ENCODE measurements at places on chromosomes 3 and 15.
A peak's percentile ranks its signal among the peaks of the same experiment; 100 is the strongest.

DNA sequence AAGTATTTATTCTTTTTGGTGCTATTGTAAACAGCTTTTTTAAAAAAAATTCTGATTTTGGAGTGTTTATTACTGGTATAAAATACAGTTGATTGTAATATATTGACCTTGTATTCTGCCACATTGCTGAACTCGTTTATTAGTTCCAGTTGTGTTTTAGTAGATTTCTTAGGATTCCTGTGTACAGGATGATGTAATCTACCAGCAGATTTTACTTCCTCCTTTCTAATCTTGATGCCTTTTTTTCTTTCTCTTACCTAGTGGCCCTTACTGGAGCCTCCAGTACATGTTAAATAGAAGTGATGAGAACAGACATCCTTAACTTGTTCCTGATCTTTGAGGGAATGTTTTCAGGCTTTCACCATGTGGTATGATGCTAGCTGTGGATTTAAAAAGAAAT, 70.4 kb upstream of the KY start:
- DNase-seq: no peak

- no peak for DNase-seq
These were observed 113.4 kb downstream of the UNC13C start for GRCh38 chr15:54091651-54092050.

DNA sequence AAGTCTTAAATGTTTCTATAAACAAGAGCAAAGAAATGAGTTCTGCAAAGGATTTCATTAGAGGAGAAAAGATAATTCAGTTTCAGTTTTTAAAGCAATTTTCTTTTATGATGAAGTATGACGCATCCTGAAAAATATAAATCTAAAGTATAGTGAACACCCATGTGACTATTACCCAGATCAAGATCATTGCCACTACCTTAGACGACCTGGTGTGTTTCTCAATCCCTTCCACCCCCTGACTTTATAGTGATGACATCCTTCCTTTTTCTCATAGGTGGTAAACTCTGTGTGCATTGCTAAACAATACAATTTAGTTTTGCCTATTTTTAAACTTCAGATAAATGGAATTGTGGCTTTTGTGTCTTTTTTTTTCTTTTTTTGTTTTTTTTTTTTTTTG, 8.4 kb downstream of the STT3B start:
- DNase-seq: no peak

DNA sequence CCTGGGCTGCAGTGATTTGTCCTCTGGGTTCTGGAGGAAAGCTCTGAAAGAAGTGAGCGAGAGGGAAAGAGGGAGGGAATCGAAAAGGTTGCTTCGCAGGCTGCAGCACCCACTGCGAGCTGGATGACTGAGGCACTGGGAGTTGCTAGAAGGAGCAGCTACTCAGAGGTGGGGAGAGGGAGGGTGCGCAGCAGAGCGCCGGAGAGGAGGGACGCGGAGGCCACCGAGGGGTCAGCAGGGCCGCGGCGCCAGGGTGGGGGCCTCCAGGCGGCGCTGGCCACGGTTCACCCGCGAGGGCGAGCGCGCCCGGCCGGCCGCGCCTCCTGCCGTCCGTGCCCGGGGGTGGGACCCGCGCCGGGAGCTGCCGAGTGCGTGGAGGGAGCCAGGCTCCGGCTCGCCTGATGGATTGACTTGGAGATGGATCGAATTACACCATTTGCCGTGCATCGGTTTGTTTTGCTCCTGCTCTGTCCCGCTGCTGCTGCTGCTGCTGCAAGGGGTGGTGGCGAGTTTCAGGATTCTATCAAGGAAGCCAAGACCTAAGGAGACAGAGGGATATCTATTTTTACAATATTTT, at the start of gene SEMA6D:
Gene SEMA6D (plus strand): TSS at position 470 of the 577 bp plus-strand sequence. CDS start 42,294 bp downstream, outside the sequence.
- DNase-seq: peak; percentile 15

GRCh38 chr3:133452641-133453319, 52.9 kb downstream of the BFSP2 start:
- no peak for DNase-seq

GRCh38 chr3:52434491-52435115, 10.3 kb downstream of the SEMA3G start:
- no peak for DNase-seq

DNA sequence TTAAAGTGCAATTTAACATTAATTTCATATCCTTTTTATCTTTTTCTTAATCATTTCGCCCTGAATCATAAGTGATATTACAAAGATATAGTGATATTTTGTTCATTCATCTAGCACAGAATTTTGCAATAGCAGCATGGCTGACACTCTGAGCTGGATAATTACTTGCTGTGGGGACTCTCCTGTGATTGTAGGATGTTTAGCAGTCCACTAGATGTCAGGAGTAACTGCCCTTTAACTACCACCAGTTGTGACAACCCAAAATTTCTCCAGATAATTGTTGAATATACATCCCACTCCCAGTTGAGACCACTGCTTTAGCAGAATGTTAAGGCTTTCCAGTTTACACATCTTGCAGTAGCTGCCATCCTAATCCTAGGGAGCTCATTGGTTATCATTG, 196.8 kb upstream of the MBNL1 start:
- DNase-seq: no peak

GRCh38 chr3:52403955-52404354, 40.9 kb downstream of the SEMA3G start:
- no peak for DNase-seq

- DNase-seq: no peak
These were observed 18.8 kb downstream of the PPP1R2 start for GRCh38 chr3:195524171-195524896.

DNA sequence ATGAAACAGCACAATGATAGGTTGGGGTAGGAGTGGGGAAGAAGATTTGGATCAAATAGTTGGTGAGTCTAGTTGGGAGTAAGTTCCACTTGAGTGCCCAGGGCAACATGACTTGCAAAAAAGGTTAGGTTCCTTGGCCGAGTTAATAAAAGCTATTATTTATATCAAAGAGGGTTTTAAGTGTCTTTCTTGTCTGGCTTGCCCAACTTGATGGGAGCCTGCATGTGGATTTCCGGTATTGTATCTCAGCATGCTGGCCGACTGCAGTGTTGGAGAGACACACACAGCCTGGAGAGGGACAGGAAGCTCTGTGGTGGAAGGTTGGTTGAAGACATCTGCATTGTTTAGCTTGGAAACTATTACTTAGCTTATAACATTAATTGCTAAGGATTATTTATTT, 449.5 kb upstream of the TBL1XR1 start:
- no peak for DNase-seq

DNA sequence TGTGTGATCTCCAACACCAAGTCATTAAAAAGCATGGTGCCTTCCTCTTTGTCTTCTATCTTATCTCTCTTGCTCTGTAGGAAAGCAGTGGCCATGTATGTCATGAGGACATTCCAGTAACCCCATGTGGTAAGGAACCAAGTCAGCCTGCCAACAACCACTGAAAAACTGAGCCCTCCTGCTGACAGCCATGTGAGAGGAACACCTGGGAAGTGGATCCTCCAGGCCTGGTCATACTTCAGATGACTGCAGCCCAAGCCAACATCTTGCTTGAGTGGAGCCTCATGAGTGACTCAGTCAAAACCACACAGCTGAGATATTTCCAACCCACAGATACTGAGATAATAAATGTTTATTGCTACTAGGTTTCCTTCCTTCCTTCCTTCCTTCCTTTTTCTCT, 597.3 kb downstream of the ZIC1 start:
- DNase-seq: no peak

DNA sequence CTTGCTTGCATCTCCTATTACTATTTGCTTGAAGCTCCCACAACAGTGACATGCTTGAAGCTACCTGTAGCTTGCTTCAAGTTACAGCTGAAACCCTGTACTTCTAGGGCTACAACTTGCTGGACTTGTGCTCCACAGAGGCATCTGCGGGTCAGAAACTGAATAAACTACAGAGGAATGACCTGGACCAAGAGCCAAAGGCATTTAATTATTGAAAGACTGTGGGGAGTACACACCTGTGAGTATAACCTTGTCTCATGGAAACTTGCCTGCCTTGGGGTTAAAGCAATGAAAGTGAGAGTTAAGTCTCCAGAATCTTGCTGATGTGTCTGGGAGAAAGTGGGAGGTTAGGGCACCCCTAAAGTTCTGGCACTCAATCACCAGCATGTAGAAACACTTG, 69.8 kb downstream of the UMPS start:
- no peak for DNase-seq

- no peak for DNase-seq
These were observed 19.4 kb downstream of the RTP3 start for GRCh38 chr3:46517016-46517783.

DNA sequence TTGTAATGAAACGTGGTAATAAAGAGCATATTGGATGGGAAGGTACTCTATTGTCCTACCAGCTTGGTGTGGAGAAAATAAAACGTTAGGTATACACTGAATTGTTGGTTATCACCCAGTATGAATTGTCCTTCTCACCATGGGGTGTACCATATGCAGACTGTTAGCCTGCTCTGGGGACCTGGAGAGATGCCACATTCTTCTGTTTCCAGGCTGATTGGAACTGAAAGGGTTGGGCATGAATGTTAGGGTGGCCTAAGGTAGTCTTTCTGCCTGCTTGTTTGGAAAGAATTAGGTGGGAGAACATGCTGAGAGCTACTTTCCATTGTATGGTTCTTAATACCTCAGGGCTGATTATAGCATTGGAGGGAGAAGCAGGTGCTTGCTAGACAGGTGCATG, 340.6 kb downstream of the PTPRG start:
- DNase-seq: no peak

DNA sequence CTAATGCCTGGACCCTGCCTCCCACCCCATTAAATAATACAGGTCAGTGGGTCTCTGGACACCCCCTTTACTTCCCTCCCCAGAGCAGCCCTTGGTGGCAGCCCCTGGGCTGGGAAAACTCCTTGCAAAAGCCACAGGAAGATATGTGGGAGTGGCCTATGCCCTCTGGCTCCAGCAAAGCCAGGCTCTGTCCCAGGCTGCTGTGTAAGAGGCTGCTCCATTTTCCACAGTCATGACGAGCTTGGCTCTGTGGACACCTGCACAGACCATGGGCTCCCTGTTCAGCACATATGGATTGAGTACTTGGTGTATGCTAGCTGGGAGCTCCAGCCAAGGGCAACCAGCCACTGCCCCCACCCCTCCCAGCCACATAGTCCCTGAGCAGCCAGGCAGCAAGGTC, 13.0 kb downstream of the CACNA2D2 start:
- DNase-seq: no peak

DNA sequence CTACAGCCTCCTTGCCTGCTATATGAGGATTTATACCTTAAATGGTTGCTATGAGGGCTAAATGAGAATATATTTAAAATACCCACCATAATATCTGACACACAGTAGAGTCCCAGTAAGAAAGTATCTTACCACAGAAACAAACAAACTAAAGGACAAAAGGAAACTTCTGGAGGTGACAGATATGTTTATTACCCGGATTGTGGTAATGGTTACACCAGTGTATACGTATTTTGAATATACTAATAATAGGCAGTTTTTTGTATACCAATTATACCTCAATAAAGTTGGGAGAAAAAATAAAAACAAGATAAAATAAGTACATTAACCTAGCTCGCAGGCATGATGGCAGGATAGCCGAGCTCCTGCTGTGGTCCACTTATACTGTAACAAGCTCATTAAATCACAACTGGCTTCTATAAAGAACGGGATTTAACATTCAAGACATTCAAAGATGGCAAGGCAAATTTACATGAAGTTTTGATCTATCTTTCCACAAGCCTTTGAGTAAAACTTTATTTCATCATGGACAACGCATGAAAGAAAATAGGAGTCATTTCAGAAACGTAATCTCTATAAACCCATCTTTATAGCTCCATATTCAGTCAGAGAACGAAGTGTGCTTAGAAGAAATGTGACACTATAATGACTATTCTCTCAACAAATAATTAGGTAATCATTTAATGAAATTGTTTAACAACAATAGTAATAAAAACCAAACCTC, 1.5 kb downstream of the RPN1 start:
- DNase-seq: no peak

- DNase-seq: no peak
These were observed 224.7 kb upstream of the POU1F1 start for GRCh38 chr3:87501076-87501475.

DNA sequence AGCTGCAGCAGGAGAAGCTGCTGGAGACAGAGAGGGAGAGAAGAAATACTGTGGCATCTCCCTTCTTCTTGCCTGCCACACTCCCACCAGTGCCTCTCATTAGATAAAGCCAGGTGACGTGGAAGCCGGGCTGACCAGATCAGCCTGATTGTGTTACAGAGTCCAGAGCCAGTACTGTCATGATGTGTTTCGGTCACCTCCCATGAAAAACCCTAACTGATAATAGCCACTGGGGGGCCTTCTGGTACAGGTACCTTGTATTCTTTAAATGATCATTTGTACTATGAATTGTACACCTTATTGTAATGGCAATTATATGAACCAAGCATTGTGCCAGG, 125.8 kb upstream of the TMEM108 start:
- DNase-seq: no peak

DNA sequence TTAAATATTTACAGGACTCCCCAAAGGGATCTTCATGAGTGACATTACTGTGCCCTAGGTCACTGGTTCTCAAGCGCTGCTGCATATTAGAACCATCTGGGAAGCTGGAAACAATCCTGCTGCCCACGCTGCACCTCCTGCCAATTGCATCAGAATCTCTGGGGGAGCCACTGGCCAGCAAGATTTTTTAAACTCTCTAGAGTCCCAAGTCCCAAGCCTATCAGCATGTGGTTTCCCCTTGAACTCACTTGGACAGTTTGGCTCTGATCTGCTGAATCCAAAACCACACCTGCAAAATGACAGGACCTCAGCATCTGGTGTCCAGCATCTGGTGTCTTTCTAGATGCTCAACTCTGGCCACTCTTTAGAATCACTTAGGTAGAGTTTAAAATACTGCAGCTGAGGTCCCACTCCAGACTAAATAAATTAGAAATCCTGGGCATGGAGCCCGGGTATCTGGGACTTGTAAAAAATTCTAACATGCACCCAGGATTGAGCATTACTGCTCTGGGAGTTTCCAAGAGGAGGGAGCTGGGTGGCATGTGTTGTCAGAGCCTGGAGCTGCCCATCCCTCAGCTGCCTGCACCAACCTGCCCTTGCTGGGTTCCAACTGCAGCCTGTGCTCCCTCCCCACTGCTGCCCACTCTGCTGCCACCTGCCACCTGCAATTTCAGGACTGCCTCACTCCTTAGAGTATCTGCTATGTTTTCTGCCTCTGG, 311.3 kb downstream of the SLC9A9 start:
- no peak for DNase-seq

DNA sequence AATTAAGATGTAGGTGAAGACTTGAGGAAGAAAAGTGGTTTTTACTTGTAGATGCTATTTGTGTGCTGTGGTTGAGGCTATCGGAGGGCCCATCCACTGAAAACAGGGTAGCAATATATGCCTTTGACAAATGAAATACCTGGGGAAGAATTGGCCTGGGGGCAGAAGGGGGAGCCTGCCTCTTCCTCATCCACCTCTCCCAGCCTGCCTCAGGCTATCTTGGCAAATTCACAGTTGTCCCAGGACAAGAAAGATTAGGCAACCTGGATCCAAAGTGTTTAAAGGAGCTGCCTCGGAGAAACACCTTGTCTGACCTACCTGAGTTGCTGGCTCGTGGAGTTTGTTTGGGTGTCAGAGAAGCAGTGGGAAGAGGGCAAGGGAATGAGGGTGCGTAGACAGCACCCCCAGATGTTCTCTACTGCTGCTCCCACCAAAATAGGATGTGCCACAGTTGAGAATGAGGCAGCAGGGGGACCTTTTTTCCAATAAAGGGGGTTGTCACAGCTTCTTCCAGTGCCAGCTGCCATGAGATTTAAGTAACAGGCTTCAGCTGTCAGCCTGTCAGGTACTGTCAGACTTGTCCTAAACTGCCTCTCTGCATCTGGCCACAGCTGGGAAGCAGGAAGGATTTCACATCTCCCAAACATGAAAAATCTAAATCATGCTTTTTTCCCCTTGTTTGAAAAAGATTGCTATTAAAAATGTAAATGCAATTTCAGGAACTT, 9.2 kb downstream of the PLEKHO2 start:
- no peak for DNase-seq
